ENCODE measurements at places on chromosomes 7 and 10.

DNA sequence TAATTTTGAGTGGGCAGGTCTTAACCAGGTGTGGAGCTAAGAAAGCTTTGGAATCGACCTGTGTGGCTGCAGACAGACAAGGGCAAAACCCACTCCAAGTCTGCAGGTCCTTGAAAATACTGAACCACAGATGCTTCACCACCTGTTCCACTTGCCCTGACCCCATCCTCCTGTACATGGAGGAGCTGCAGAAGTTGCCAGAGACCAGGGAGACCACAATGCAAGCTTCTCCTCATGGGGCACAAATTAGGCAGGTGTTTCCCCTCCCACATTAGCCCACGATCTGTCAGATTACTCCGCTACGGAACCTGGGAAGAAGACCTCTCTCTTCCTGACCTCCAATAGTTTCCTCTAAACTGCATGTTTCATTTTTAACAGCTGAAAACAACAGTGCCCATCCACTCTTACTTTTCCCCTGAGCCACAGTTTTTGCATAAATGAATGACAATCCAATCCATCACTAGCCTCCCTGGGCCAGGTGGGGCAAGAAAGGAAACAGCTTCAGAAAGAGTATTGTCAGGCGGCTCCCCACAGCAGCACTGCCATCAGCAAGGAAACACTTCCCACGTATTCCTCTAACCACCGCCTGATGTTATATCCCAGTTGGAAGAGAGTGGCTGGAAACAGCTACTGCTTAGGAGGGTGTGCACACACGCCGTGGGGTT lies 141.6 kb downstream of the PRKAG2 start:
- no peak for DNase-seq

GRCh38 chr10:64518456-64518855 lies 997.3 kb downstream of the REEP3 start:
- no peak for DNase-seq

- DNase-seq, result no peak
These were observed 156.2 kb upstream of the LYZL1 start for GRCh38 chr10:29132551-29133111.

DNA sequence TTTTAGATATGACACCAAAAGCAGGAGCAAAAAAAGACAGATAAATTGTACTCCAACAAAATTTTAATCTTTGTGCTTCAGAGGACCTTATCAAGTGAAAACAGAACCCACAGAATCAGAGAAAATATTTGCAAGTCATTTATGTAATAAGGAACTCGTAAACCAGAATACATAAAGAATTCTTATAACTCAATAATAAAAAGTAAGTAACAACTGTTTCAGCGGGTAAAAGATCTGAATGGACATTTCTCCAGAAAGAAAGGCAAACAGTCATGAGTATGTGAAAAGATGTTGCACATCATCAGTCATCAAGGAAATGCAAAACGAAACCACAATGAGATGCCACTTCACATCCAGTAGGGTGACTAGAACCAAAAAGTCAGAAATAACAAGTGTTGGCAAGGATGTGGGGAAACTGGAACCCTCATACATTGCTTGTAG lies 167.7 kb upstream of the KCTD7 start:
- no peak for DNase-seq

DNA sequence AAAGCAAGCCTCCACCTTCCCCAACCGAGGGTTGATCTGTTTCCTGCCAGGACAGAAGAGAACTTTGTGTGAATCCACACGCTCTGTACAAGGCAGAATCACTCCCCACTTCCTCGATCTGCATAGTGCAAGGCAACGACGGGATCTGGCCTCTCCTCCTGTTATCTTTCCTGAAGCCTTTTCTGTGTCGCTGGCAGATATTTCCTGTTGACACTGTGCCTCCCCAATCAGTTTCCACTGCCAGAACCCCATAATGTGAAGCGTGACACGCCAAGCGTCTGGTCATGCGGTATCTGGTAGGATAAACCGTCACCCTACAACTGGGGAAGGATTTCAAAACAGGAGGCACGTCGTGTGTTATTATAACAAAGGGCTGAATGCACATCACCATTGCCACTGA lies 57.2 kb downstream of the FAM171A1 start:
- DNase-seq, result no peak

DNA sequence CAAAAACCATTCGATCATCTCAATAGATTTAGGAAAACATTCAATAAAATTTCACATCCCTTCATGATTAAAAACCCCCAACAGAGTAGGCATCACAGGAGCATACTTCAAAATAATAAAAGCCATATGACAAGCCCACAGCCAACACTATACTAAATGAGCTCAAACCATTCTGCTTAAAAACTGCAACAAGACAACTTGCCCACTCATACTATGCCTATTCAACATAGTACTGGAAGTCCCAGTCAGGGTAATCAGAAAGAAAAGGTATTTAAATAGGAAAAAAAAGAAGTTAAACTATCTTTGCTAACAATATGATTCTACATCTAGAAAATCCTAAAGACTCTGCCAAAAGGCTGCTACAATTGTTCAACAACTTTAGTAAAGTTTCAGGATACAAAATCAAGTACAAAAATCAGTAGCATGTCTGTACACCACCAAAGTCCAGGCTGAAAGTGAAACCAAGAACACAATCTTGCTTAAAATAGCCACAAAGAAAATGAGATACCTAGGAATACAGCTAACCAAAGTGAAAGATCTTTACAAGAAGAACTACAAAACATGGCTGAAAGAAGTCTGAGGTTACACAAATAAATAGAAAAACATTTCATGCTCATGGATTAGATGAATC lies 882.6 kb downstream of the GRM8 start:
- no peak for DNase-seq

DNA sequence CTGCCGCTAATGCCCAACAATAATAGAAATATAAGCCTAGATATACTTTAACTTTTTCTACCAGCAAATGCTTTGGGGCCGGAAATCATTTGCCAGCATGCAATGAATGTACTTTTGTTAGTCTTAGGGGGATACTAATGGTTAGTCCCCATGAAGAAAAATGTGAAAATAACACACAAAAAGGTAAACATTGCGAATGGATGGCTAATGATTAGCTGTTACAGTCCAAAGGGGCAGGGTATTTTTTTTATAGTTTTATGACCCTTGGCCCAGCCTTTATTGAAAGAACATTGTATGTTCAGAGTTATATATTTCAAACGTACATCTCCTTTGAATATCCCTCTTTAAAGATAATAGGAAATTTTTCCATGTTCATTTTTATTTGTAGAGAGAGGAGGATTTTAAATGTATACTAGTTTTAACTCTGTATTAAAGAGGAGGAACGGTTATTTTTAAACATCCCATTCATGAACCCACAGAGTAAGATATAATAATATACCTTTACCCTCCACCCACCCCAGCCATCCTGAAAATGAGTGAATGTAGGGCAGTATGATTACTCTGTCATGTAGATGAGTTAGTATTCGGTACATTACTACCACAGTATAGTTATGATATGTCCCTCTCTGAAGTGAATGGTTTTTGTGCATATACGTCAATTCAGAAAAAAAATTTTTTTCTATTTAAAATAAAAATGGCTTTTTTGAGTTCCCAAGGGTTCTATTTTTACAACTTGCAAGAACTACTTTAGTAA lies 63.6 kb downstream of the ARID5B start:
- DNase-seq, result no peak

- DNase-seq, result no peak
These were observed 139.2 kb upstream of the ZMIZ1 start for GRCh38 chr10:78929541-78929940.

GRCh38 chr10:43294241-43294658 lies 27.4 kb upstream of the RASGEF1A start:
- DNase-seq, result no peak

GRCh38 chr7:67738145-67738544 lies 741.5 kb downstream of the TYW1 start:
- no peak for DNase-seq

DNA sequence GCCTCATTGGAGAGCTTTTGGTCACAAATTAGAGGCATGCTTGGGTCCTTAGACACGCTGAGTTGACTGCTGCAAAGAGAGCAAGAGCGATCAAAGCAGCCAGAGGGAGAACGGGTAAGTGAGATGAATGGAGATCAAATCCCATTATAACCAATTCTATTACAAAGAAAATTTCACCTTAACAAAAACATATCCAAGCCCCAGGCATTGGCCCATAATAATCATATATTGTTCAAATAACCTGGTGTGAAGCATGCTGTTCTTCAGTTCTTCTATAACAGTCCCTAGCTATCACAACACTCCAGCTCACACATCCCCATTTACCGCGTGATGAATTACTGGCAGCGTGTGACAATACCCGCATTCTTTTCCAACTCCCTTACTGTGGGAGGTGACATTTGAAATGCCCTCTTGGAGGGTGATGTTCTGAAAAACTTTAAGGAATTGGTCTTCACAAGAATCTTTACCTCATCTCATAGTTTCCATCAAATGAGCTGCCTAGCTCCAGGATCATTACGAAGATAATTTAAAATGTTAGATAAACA lies 156.1 kb upstream of the PLXNA4 start:
- no peak for DNase-seq

DNA sequence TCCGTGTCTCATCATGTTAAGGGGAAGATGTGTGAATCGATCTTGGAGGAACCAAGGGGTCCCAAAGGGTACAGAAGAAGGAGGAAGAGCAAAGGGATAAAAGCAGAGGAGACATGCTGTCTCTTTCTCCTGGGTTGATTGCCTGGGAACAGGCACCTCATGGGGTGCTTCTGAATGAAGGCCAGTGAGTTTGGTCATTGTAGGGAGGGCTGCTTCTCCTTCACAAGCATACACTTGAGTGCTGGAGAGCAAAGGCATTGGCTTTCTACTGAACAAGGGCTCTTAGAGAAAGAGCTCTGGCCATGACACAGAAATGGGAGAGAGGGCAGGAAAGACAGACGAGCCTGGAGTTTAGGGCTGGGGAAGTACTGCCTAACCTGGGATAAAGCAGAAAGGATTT lies 146.7 kb upstream of the NPY start:
- DNase-seq, result no peak

GRCh38 chr7:40213291-40213690 lies 78.5 kb downstream of the SUGCT start:
- no peak for DNase-seq

GRCh38 chr10:34804306-34804705 lies 10.8 kb downstream of the PARD3 start:
- DNase-seq, result no peak

DNA sequence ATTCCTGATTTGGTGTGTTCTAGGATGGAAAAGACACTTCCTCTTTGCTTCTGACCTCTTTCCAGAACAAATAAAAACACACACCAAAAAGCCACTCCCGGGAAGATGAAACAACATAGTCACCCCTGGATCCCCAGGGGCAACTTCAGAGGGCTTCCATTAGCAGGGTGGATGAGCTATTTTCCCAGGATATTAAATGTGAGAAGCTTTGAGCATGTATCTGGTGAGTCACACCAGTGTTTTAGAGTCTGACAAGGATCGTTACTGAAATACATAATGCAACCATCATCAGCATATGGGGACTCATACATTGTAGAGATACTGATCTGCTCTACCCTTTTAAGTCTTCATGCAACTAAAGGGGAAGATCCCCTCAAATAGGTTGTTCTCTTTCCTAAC lies 115.5 kb upstream of the ZNF438 start:
- no peak for DNase-seq

- DNase-seq, result no peak
These were observed 116.3 kb downstream of the CYP26A1 start for GRCh38 chr10:93189944-93190343.
